ENCODE measurements at places on chromosomes 7 and 10.

DNA sequence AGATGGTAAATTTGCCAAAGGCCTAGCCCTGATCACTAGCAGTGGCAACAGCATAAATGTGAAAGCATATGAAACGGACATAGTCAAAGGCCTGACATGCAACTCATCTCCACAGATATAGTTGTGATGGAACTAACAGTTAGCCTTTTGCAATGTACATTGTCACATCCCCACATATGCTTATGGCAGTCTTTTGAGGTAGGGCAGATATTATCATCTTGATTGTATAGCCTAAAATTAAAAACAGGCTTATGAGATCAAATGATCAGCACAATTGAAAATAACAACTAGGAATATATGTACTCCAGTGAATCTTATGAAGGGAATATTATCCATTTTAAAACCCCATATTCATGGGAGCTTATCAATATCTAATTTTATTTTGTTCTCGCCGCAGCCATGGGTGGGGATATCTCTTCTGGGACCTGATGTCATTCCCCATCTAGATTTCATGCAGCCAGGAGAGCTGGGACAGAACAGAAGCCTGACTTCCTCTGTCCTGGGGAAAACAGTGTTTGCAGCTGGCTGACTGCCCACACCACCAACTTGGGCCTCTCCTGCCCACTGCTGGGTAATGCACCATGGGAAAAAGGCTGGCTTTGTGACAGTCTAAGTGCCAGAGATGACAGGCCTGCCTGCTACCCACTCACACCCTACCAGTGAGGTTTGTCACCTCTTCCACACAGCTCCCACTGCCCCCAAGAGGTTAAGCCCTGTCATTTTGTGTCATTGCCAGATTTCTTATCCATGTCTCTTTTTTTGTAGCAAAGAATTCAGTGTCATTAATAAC lies 180.2 kb upstream of the FZD1 start:
- no peak for DNase-seq

- DNase-seq, result no peak
These were observed 85.9 kb downstream of the PON1 start for GRCh38 chr7:95238252-95238943.

- no peak for DNase-seq
These were observed 261.7 kb upstream of the PRKCQ start for GRCh38 chr10:6841761-6842160.

DNA sequence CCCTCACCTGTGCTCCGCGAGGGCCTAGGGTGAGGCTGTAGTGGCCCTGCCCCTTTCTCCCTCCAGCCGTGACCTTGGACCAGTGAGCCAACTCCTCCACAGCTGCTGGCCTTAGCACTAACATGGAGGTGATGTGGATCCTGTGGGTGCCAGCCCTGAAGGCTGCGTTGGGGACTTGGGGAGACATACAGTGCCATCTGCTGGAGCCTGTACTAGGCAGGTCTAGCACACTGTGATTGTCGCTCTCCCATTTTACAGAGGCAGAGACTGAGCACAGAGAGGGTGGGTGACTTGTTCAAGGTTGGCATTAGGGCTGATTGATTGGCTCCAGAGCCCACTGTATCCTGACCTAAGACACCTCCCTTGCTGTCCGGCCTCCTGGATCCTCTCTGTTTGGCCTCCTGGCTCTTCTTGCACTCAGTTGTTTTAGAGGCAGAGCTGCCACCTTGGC lies 37.6 kb downstream of the PRF1 start:
- no peak for DNase-seq

GRCh38 chr10:98349508-98349922 lies 65.5 kb downstream of the PYROXD2 start:
- peak; percentile 56 for DNase-seq

GRCh38 chr7:34675749-34676374 lies 17.8 kb downstream of the NPSR1 start:
- no peak for DNase-seq

- no peak for DNase-seq
These were observed 53.0 kb downstream of the CROT start for GRCh38 chr7:87398446-87398845.

DNA sequence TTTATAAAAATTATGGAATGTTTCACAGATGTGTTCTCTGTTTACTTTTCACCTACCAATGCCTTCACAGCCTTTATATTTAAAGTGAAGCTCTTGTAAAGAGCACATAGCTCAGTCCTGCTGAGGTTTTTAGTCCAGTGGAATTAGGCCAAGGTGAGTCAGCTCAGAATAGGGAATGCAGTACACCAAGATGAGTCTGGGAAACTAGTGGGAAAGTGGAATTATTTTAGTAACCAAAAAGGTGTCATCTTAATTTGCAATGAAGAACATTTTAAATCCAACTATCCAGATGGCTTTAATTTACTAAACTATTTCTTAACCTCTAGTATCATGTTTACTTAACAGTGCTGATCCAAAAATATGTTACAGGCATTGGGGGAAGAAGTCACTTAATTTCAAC lies 236.3 kb upstream of the CTBP2 start:
- DNase-seq, result no peak

DNA sequence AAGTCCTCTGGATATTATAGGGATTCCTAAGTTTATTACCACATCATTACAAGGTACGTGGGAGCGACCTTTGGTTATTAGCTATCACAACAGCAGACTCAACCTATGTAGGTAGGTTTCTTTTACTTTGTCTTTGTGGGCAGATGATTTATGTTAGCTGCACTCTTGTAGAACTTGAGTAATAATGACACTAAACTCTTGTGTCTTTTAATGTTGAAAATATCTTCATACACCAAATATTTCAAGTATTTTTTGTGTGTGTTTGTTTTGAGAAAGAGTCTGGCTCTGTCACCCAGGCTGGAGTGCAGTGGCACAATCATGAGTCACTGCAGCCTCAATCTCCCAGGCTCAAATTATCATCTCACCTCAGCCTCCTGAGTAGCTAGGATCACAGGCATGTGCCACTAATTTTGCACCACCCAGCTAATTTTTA lies 19.2 kb upstream of the SUPV3L1 start:
- DNase-seq, result no peak

- DNase-seq, result no peak
These were observed 109.2 kb downstream of the SND1 start for GRCh38 chr7:127761196-127761595.

- no peak for DNase-seq
These were observed 35.8 kb upstream of the HECW1 start for GRCh38 chr7:43076606-43077005.

- no peak for DNase-seq
These were observed 123.1 kb downstream of the TYW1B start for GRCh38 chr7:72704894-72705293.

GRCh38 chr7:74424291-74424880 lies 29.3 kb upstream of the GTF2IRD1 start:
- DNase-seq, result no peak

DNA sequence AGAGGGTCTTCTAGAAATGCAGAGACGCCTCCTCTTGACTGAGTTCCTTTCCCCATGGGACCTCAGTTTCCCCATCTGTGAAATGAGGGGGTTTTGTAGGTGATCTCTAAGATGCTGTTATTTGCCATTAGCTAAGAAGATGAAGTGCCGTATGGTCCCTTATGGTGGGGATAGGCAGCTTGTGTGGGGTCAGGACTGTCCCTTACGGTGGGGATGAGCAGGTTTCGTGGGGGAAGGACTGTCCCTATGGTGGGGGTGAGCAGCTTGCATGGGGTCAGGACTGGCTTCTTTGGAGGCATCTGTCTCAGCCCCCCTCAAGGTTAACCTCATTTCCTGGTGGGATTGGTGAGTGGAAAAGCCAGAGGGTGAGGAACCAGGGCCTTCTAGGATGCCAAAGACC lies 148.3 kb upstream of the GPR26 start:
- DNase-seq, result no peak

DNA sequence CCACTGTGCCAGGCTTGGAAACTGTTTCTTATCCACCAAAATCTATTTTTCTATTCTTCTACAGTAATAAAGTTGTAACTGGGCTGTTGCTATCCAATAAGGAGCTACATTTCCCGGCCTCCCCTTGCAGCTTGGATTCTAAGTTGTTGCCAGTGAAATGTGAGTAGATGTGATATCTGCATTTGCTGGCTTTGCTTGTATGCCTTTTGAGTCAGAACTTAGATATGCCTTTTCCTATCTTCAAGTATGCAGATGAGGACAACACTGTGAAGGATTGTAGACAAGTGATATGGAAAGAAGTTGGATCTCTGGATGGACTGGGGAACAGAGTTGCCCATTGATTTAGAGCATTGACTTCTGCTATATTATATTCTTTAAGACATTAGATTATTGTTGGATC lies 236.9 kb downstream of the REEP3 start:
- DNase-seq, result no peak

DNA sequence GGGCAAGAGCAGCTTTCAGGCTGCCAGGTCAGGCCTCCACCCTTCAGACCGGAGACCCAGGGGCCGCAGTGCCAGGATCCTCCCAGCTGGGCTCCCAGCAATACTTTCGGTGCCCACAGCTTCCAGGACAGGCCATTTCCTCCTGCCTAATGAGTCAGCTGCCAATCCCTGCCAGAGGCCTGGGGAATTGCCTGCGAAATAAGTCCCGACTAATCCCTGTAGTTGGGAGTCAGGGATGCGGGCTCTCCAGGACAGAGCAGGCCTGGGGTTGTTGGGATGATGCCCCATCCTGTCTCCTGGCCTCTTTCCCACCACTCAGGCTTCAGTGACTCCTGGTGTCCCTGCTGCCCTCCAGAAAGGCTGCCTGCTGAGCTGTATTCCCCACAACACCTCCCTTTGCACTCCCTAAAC lies 143.5 kb upstream of the UNC5B start:
- DNase-seq, result no peak

DNA sequence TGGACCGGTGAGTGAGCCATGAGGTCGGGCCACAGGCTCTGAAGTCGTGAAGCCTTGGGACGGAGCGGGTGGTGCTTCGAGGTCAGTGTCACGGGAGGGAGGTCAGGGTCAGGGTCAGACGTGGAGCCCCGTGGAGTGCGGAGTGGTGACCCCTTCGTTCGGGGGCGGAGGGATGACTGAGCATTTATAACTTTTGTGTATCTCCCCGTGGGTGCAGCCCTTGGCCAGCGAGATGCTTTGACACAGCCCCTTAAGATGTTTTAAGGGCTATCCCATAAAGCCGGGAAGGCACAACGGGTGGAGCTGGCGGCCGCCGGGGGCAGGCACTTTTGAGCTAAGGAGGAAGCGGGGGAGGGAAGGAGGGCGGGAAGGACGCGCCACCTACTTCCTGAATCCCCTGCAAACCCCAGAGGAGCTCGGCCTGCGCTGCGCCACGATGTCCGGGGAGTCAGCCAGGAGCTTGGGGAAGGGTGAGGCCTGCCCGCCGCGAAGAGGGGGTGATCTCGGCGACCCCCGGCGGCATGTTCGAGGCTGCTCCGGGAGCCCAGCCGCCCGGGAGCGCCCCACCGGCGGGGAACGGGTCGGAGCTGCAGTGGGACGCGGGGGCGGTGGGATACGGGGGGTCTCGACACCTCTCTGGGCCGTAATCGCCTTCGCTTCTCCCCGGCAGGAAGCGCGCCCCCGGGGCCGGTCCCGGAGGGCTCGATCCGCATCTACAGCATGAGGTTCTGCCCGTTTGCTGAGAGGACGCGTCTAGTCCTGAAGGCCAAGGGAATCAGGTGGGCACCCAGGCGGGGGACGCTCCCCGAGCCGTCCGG lies at the start of gene GSTO1:
Gene GSTO1 (plus strand): TSS at position 400 of the 818 bp plus-strand sequence. CDS start 37 bp downstream, at position 437.
- DNase-seq, result no peak

DNA sequence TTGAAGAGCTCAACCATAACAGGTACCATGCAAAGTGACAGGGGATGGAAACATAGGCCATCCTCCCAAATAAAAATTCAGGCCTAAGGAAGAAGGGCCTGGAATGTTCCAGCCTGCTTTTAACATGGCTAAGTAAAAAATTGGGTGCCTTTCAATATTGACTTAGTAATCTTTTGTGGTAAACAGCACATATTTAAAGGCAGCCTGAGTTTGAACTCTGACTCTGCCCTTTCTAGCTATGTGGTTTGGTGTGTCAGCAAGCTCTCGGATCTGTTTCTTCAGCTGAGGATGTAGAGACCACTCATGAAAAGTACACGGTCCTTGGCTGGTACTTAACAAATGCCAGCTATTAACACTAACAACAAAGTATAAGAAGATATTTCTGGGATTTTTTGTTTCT lies 191.8 kb upstream of the CDCA7L start:
- no peak for DNase-seq

DNA sequence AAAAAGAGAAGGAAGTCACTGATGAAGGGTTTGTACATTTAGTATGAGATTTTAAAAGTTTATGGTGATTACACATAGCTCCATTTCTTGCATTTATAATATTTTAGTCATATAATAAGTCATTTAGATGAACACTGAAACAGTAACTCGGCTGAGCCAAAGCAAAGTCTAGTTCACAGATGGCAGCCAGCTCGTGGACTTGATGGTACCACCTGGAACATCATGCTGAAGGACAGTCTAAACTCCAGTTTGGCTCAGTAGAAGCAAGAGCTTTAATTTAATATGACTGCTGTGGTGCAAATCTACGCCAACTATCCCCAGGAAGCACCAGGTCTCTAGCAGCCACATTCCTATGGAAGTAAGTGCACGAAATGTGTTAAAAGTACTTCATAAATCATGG lies 16.4 kb downstream of the SRI start:
- DNase-seq, result no peak

GRCh38 chr10:132546567-132547420 lies 9.2 kb downstream of the INPP5A start:
- DNase-seq, result no peak

GRCh38 chr7:16398146-16399017 lies 23.0 kb downstream of the CRPPA start:
- no peak for DNase-seq

DNA sequence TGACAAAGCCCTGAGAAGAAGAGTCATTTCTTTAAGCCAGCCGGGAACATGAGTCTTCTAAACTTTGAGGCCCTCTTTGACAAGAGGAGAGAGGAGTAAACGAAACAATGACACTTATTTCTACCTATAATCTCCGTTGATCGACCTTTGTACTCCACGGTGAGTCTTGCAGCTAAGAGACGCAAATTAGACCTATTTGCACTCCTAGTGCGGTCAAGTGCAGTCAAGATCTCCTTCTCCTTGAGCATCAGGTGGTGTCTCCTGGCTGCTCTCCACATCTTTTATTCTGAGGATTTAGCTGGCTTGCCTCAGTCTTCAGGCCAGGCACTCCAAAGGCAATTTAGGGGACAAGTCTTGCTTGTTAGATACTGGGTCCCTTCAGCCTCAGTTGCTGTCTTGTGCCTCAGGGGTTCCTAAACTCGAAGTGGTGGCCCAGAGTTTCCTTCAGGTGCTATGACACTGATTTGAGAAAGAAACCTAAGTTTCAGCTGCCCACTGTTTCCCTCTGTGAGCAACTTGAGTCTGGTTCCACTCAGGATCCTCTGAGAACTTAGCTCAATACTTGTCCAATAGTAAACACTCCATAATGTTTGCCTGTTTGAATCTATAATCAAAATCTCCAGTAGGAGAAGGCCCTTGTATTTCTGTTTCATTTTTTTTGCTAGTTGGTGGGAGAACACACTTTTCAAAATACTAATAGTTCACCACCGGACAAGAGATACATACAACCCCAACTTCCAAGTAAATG lies 312.9 kb downstream of the RNLS start:
- no peak for DNase-seq

DNA sequence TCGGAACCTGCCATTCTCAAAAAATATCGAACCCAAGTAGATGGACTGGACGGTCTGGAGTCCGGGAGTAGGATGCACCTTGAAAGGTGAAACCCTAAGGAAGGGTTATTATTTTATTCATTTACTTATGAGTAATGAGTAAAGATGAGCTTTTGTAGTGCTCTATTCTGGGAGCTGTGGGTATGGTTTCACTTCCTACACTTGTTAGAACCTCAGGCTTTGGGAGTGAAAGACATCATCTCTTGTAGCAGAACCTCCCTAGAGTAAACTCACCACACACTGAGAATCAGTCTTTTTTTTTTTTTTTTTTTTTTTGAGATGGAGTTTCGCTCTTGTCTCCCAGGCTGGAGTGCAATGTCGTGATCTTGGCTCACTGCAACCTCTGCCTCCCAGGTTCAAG lies 389.4 kb upstream of the AUTS2 start:
- no peak for DNase-seq

Measured in SK-N-MC (cell line).